ENCODE measurements at places on chromosomes 6 and 20.
A peak's percentile ranks its signal among the peaks of the same experiment; 100 is the strongest.

DNA sequence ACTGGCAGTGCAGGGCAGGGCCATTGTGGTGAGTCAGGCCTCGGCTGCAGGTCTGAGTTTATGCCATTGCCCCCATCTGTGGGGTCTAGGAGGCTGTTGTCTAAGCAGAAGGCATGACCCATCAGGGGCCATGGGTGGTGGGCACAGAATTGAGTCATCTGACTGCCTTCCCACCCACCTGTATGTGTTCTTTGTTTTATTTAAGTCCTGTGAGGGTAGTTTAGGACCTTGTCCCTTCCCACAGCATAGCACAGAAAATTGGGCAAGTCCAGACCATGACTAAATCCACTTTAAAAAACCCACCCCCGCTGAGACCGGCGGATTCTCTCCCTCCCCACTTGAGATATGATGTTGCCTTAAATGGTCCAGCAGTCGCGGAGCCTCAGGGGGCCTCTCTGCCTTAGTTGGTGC, 40.3 kb downstream of the ERMARD start:
- DNase-seq: no peak

- peak; percentile 0 for DNase-seq
Observed at GRCh38 chr6:37103169-37104039, 66.5 kb upstream of the PIM1 start.

DNA sequence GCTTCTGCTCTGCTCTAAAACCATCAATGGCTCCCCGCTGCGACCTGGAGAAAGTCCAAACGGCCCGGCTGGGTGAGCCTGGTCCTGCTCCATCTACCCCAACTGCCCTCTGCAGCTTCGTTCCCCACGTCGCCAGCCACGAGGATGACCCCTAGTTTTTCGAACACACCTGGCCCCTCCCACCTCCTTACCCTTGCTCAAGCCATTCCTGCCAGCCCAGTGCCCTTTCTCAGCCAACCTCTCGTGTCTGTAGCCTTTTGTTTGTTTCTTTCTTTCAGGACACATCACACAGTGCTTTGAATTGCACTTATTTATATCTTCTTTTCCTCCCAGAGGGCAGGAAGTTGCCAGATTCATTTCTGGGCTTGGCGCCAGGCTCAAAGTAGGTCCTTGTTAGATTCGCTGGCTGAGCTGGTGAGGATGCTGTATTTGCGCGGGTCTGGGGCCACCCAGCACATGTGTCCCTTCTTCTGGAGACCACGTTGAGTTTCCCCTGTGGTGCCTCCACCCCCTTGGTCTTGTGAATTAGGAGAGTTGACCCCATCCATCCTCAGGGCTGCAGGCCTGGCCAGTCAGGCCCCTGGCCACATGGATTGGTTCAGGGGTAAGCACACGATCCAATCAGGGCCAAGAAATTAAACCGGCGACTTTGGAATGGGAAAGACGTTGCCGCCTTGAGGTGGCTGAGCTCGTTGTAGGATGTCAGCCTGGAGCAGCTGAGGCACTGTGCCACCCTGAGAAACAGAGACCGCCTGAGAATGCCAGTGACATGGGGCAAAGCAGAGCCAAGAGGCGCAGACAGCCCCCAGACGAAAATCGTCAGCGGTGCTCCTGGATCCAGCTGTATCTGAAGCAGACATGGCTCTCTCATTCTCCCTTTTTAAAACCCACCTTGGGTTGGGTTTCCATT, 156.0 kb downstream of the CEBPB start:
- DNase-seq: no peak

DNA sequence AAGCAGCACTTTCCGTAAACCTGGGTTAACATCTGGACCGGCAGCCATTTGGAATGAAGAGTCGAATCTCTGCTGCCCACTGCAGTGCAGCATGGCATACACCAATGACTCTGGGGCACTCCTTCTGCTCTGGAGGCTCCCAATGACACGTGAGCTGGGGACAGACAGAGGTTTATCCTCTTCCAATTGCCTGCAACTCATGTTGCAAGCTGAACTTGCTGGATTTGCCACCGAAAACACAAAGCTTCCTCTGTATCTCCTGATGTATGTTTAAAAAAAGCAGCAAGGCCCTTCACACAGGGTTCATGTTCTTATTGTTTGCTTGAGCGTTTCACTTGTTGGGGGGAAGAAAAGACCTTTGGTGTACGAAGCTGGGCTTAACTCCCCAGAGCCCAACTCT, 10.8 kb downstream of the NCOA5 start:
- no peak for DNase-seq

DNA sequence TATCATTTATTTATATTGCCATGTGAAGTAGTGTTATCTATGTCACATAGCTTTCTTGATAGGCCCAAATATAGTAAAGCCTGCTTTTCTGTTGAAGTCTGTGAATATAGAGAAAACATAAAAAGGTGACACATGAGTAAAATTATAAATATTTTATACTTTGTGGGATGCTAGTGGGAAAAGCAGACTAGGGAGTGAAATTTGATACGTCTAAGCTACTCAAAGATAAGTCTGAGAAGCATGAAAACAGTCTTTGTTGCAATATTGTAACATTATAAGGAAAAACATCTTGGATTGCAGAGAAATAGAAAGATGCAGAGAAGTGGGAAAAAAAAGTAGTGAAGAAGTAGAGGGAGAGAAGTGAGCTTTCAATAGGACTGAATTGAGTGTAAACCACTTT, 75.4 kb downstream of the ZNF292 start:
- no peak for DNase-seq

GRCh38 chr6:119110601-119111548, 32.4 kb upstream of the FAM184A start:
- DNase-seq: peak; percentile 53

GRCh38 chr20:31747640-31748039, 8.6 kb downstream of the TPX2 start:
- no peak for DNase-seq

GRCh38 chr6:134878136-134878535, 71.8 kb downstream of the ALDH8A1 start:
- DNase-seq: no peak

DNA sequence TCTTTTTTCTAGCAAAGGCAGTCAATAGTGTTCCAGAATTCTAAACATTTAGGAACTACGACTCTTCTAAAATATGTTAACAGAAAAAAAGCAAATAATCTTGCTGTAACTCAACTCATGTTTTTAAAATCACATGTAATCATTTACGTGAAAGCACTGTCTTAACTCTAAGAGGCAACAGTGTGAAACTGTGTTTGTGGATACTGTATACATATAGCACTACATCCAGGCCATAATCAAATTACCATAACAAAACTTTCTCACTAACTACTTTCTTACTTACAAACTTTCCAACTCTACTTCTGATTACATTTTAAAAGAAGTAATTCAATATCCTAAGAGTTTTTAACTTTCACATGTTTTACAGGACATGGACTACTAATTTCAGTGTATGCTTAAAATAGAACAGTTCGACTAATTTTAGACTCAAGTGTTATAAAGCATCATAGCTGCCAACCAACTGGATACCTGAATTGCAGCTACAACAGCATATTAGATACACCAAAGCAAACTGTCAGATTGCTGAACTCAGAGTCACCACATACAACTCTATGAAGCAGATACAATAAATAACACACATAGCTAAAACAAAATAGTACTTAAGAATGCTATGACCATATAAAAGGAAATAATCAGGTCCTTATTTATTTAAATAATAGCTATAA, 121.6 kb upstream of the BEND6 start:
- DNase-seq: no peak

Data from central memory CD4-positive, alpha-beta T cell (primary cell).